ENCODE measurements at places on chromosomes 13 and 19.

- DNase-seq, result no peak
Measured at GRCh38 chr13:45456196-45456972, 8.4 kb upstream of the COG3 start.

DNA sequence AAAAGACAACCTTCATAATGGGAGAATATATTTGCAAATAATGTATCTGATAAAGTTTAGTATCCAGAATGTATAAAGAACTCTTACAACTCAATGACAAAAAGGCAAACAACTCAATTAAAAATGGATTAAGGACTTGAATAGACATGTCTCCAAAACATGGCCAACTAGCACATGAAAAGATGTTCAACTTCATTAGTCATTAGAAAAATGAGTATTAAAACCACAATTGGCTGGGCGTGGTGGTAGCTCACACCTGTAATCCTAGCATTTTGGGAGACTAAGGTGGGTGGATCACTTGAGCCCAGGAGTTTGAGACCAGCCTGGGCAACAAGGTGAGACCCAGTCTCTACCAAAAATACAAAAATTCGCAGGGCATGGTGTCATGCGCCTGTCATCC is 18.8 kb upstream of the ZMYM5 start:
- no peak for DNase-seq

GRCh38 chr19:46990991-46991676 is 28.5 kb upstream of the NPAS1 start:
- DNase-seq, result peak; percentile 57

- no peak for DNase-seq
Measured at GRCh38 chr13:48739386-48739964, 85.7 kb downstream of the CYSLTR2 start.

DNA sequence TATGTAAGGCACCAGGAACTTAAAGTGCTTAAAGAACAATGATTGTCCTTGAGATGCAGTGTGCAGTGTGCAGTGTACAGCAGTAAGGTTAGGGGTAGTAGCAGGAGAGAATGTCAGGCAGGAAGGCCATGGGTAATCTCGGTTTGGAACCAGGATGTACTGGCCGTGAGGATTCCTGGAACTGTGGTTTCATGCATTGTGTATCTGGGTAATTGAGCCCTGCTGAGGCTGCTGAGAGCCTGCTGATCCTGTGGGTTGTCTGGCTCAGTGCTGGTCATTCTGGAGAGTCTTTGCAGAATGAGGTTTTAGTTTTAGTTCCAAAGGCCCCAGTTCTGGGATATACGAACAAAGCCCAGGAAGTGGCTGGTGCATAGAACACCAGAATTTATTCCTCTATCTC is 71.0 kb downstream of the ZNF568 start:
- DNase-seq, result no peak
